ENCODE measurements at places on chromosomes 7 and 10.
A peak's percentile ranks its signal among the peaks of the same experiment; 100 is the strongest.

GRCh38 chr10:99711129-99711719 lies 20.7 kb downstream of the COX15 start:
- no peak overlapping the region for H3K4me3 ChIP-seq
- no peak for DNase-seq
- H3K27ac ChIP-seq: no peak overlapping the region
- H3K27me3 ChIP-seq: no peaks in the 10 kb centered on the region

- DNase-seq: no peak
- no peaks in the 10 kb centered on the region for H3K27me3 ChIP-seq
- no peaks in the 10 kb centered on the region for H3K36me3 ChIP-seq
- no peaks in the 10 kb centered on the region for H3K4me1 ChIP-seq
- H3K27ac ChIP-seq: no peak overlapping the region
Measured at GRCh38 chr10:91759581-91759986, 38.6 kb upstream of the TNKS2 start.

- H3K27me3 ChIP-seq: no peaks in the 10 kb centered on the region
- H3K36me3 ChIP-seq: peaks cover 9% of the 10 kb centered on the region
- DNase-seq: no peak
- peak overlapping the region; percentile 80 for H3K4me3 ChIP-seq
- H3K27ac ChIP-seq: peak overlapping the region; percentile 94
Measured at GRCh38 chr10:5447611-5448071, 35.3 kb downstream of the NET1 start.

DNA sequence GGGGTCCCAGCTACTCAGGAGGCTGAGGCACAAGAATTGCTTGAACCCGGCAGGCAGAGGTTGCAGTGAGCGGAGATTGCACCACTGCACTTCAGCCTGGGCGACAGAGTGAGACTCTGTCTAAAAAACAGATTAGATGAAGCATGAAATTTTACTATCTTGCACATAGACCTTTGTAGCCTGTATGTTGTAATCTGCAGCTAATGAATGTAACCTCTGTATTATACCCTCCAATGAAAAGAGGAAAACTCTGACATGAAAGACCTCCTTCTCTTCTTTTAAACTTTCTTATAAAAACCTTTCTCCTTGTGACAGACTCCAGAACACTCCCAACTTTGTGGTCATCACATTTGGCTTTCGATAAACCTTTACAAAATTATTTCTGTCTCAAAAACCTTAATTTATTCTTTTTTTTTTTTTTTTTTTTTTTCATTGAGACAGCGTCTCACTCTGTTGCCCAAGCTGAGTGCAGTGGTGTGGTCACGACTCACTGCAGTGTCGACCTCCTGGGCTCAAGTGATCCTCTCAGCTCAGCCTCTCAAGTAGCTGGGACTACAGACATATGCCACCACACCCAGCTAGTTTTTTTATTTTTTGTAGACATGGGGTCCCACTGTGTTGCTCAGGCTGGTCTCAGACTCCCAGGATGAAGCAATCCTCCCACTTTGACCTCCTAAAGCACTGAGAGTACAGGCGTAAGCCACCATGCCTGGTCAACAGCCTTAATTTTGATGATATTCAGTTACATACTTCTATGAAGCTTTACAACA lies 97.4 kb downstream of the SVOPL start:
- H3K27ac ChIP-seq: no peak overlapping the region
- no peak for DNase-seq
- H3K4me3 ChIP-seq: no peak overlapping the region
- H3K4me1 ChIP-seq: no peaks in the 10 kb centered on the region
- H3K36me3 ChIP-seq: no peaks in the 10 kb centered on the region
- H3K27me3 ChIP-seq: no peaks in the 10 kb centered on the region

- H3K4me3 ChIP-seq: no peak overlapping the region
- no peaks in the 10 kb centered on the region for H3K36me3 ChIP-seq
- no peaks in the 10 kb centered on the region for H3K27me3 ChIP-seq
- no peak overlapping the region for H3K27ac ChIP-seq
Measured at GRCh38 chr10:108608860-108609259, 1314.5 kb downstream of the XPNPEP1 start.

DNA sequence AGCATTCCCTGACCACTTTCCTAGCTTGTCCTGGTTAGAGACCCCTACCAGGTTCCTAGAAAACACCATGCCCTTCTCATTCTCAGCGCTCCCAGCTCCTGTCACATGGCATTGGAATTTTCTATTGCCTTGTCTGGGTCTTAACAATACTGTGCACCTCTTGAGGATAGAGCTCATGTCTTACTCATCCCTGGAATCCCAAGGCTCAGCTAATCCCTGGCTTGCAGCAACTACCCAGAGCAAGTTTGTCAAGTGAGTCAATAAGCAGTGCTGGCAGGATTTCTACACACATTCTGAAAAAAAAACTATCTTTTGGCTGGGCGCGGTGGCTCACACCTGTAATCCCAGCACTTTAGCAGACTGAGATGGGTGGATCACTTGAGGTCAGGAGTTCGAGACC lies 11.7 kb upstream of the PRDX3 start:
- H3K27me3 ChIP-seq: no peaks in the 10 kb centered on the region
- H3K4me3 ChIP-seq: no peak overlapping the region
- no peaks in the 10 kb centered on the region for H3K36me3 ChIP-seq
- peak overlapping the region; percentile 41 for H3K27ac ChIP-seq

GRCh38 chr7:23062452-23062851 lies 43.1 kb upstream of the KLHL7 start:
- H3K27me3 ChIP-seq: no peaks in the 10 kb centered on the region
- H3K27ac ChIP-seq: no peak overlapping the region
- H3K36me3 ChIP-seq: no peaks in the 10 kb centered on the region
- DNase-seq: peak; percentile 59
- H3K4me1 ChIP-seq: peaks cover 6% of the 10 kb centered on the region

GRCh38 chr7:140641524-140642195 lies 1.0 kb upstream of the DENND2A start:
- H3K27ac ChIP-seq: no peak overlapping the region
- no peak for DNase-seq
- H3K36me3 ChIP-seq: no peaks in the 10 kb centered on the region
- H3K4me1 ChIP-seq: peaks cover 12% of the 10 kb centered on the region
- H3K27me3 ChIP-seq: no peaks in the 10 kb centered on the region

GRCh38 chr7:116863936-116864500 lies 1.6 kb downstream of the CAPZA2 start:
- peaks cover 16% of the 10 kb centered on the region for H3K4me1 ChIP-seq
- no peaks in the 10 kb centered on the region for H3K36me3 ChIP-seq
- DNase-seq: no peak
- peak overlapping the region; percentile 81 for H3K27ac ChIP-seq
- no peaks in the 10 kb centered on the region for H3K27me3 ChIP-seq

DNA sequence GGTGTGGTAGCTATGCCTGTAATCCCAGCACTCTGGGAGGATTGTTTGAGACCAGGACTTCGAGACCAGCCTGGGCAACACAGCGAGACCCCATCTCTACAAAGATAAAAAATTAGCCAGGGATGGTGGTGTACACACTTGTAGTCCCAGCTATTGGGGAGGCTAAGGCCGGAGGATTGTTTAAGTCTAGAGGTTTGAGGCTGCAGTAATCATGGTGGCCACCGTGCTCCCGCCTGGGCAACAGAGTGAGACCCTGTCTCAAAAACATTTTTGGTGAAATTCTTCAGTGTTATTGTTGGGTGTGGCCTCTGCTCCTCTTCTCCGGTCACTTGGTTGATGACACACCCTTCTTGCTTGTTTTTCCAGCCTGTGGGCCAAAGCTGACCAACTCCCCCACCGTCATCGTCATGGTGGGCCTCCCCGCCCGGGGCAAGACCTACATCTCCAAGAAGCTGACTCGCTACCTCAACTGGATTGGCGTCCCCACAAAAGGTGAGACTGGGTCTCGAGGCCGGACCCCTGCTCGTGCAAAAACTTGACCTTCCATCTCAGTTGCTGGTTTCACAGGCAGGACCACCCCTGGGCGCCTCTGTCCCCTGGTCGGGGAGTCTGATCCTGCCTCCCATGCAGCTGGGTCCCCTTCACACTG lies 10.6 kb downstream of the PFKFB3 start:
- H3K27me3 ChIP-seq: no peaks in the 10 kb centered on the region
- peaks cover 44% of the 10 kb centered on the region for H3K36me3 ChIP-seq
- H3K4me3 ChIP-seq: no peak overlapping the region
- DNase-seq: no peak
- H3K4me1 ChIP-seq: peaks cover 8% of the 10 kb centered on the region
- no peak overlapping the region for H3K27ac ChIP-seq

GRCh38 chr10:75021379-75022249 lies 89.8 kb upstream of the SAMD8 start:
- no peaks in the 10 kb centered on the region for H3K27me3 ChIP-seq
- H3K4me3 ChIP-seq: no peak overlapping the region
- H3K4me1 ChIP-seq: no peaks in the 10 kb centered on the region
- H3K27ac ChIP-seq: no peak overlapping the region

- no peak overlapping the region for H3K27ac ChIP-seq
- H3K36me3 ChIP-seq: no peaks in the 10 kb centered on the region
- no peak overlapping the region for H3K4me3 ChIP-seq
- H3K27me3 ChIP-seq: no peaks in the 10 kb centered on the region
Measured at GRCh38 chr7:105934572-105935185, 28.4 kb upstream of the CDHR3 start.

DNA sequence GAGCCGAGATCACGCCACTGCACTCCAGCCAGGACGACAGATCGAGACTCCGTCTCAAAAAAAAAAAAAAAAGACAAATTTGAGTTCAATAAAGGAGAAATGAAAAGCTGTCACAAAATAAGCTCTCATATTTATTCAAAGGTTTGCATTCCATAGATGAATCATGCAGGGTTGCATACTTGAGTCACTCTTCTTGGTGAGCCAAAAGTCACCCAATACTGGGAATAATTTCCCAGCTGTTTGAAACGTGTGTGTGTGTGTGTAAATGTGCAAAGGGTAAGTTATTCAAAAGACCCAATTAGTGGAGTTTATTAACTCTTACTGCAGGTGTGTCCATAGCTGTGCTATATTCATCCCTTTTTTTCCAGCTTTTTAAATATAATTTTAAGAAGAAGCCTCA lies 297.7 kb downstream of the CCDC3 start:
- no peaks in the 10 kb centered on the region for H3K27me3 ChIP-seq
- H3K4me1 ChIP-seq: peaks cover 54% of the 10 kb centered on the region
- peak overlapping the region; percentile 5 for H3K4me3 ChIP-seq
- H3K27ac ChIP-seq: peak overlapping the region; percentile 81
- no peaks in the 10 kb centered on the region for H3K36me3 ChIP-seq
- DNase-seq: no peak

- DNase-seq: no peak
- H3K36me3 ChIP-seq: no peaks in the 10 kb centered on the region
- no peaks in the 10 kb centered on the region for H3K4me1 ChIP-seq
- no peaks in the 10 kb centered on the region for H3K27me3 ChIP-seq
- no peak overlapping the region for H3K4me3 ChIP-seq
- H3K27ac ChIP-seq: no peak overlapping the region
Measured at GRCh38 chr10:92830478-92831389, 17.6 kb upstream of the EXOC6 start.

GRCh38 chr7:69837387-69838068 lies 239.3 kb downstream of the AUTS2 start:
- DNase-seq: no peak
- no peak overlapping the region for H3K27ac ChIP-seq
- no peak overlapping the region for H3K4me3 ChIP-seq
- no peaks in the 10 kb centered on the region for H3K27me3 ChIP-seq

DNA sequence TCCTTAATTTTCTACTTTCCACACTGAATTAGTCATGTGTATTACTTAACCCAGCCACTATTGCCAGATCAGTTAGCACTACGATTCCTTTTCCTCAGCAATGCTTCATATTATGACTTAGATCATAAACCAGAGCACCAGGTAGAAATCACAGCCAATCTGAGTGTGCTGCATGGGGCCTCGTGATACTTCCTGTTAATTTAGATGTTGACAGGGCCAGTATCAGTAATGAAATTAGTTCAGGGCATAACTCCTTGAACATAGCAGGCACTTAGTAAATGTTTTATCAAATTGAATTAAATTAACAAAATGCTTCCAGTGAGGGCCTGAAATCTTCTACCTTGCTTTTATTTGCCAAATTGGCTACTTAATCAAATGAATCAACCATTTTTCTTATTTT lies 169.3 kb upstream of the LRGUK start:
- H3K27ac ChIP-seq: no peak overlapping the region
- H3K27me3 ChIP-seq: no peaks in the 10 kb centered on the region
- no peaks in the 10 kb centered on the region for H3K36me3 ChIP-seq

DNA sequence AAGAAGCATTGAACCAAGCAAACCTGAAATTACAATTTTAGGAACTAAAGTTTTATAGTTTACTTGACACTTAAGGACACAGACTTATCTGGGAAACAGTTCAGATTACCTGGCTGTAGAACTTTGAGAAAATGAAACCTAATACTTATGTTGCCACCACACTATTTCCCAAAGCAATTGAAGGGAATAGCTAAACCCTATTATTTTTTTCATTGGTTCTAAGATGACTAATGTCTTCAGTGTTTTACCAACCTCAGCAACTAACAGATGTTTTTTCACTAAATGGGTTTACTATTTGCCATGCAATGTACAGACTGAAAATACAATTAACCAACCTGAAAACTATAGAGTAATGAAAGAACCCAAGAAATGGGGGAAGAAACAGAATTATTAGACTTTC lies 689.6 kb downstream of the SORCS1 start:
- H3K4me3 ChIP-seq: no peak overlapping the region
- H3K36me3 ChIP-seq: no peaks in the 10 kb centered on the region
- H3K4me1 ChIP-seq: no peaks in the 10 kb centered on the region
- no peak overlapping the region for H3K27ac ChIP-seq
- no peaks in the 10 kb centered on the region for H3K27me3 ChIP-seq

DNA sequence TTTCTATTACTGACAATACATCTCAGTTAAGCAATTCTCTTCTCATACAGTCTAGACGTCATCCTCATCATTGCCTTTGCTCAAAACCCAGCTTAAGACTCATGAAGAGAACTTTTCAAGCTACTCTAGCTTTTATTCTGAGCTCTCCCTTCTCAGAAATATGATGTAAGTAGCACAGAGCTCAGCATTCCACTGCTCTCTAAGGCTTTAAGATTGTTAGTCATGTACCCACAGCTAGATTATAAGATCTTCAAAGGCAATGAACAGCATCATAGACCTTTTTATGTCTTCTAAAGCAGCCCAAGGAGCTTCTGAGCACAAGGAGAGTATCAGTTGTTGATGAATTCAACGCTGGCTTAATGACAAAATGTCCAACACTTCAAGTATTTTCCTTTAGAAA lies 119.3 kb downstream of the NRP1 start:
- H3K4me1 ChIP-seq: peaks cover 25% of the 10 kb centered on the region
- no peak overlapping the region for H3K4me3 ChIP-seq
- no peak overlapping the region for H3K27ac ChIP-seq
- H3K36me3 ChIP-seq: peaks cover 27% of the 10 kb centered on the region
- DNase-seq: no peak
- H3K27me3 ChIP-seq: no peaks in the 10 kb centered on the region

GRCh38 chr7:71290452-71290851 lies 158.5 kb downstream of the GALNT17 start:
- H3K27ac ChIP-seq: no peak overlapping the region
- no peak overlapping the region for H3K4me3 ChIP-seq
- no peaks in the 10 kb centered on the region for H3K4me1 ChIP-seq
- no peak for DNase-seq

GRCh38 chr10:61779950-61780659 lies 117.4 kb downstream of the CABCOCO1 start:
- no peaks in the 10 kb centered on the region for H3K27me3 ChIP-seq
- no peaks in the 10 kb centered on the region for H3K36me3 ChIP-seq
- peak overlapping the region; percentile 11 for H3K27ac ChIP-seq
- H3K4me3 ChIP-seq: no peak overlapping the region

All from keratinocyte (primary cell).